GM12891 (cell line): ENCODE measurements at places on chromosomes 2 and 18.

GRCh38 chr2:223868005-223868404, 30.6 kb upstream of the AP1S3 start:
- no peak for DNase-seq

DNA sequence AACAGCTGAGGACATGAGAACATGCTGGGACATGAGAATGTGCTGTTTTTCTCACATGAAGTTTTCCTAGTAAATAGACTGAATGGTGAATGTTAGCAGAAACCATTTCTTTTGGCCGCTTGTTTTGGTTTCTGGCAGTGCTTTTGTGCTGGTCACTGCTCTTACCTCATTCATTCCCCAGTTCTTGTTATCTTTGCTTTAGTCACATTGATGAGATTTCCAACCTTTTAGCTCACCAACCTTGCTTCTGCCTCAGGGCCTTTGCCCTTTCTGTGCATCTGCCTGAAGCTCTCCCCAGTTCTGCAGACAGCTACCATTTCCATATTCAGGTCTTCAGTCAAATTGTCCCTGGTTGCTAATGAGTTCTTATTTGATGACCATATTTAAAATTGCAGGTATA, 91.6 kb downstream of the PTPRM start:
- no peak for DNase-seq

DNA sequence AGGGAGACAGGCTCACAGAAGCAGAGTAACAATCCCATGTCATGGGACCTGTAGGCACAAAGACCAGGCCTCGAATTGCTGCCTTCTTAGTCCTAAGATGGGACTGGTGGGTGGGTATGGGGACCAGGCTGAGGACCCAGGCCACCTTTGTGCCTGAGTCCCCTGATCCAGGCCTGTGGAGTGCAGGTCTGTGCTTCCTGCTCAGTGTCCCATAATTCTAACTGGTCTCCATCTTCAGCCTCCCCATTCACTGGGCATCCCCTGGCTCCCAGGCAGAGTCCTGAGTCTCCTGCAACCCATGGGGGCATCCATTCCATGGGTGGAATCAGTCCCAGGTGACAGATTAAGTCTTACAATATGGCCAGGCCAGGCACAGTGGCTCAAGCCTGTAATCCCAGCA, 83.9 kb downstream of the SMAD7 start:
- DNase-seq, result no peak

DNA sequence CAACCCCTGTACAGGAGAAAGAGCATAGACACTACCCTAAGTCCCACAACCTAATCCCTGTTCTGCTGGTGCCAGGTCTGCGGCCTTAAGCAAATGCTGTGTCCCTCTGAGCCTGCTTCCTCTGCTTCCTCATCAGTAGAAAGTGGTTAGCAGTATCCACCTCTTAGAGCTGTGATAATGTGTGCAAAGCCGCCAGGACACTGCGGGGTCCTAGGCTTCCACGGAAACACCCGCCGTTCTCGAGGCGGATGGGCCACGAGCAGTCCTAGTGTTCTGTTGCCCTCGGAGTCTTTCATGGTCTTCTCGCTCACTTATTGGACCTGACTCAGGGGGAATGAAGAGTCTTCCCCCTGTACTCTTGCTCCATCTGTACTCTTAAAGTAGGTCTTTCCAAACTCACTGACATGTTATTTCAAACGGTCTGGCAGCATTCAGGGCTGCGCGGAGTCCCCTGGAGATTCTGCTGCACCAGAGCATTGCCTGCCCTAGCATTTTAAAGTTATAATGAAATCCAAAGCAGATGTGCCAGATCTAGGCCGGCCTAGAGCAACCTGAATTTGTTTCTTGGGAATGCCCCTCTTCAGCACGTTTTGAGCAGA, 107.2 kb upstream of the ZNF236 start:
- DNase-seq, result no peak

DNA sequence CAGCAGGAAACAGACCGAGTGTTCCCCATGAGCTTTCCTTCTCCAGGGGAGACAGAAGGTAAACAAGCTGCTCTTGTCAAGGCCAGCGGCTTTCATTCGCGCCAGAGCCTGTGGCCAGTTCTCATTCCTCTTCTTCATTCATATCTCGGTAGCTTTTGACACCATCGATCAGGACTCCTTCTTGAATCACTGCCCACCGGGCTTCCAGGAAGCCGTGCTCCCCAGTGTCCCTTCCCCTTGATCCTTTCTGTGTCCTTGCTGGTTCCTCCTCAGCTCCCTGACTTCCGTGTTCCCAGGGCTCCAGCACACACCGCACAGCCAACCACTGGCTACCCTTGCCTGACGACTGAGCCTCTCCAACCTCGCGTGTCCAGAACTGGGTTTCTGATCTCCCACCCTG, 14.1 kb downstream of the SLC66A3 start:
- no peak for DNase-seq

- DNase-seq, result no peak
These were observed 162.3 kb downstream of the ACKR3 start for GRCh38 chr2:236731767-236732580.

DNA sequence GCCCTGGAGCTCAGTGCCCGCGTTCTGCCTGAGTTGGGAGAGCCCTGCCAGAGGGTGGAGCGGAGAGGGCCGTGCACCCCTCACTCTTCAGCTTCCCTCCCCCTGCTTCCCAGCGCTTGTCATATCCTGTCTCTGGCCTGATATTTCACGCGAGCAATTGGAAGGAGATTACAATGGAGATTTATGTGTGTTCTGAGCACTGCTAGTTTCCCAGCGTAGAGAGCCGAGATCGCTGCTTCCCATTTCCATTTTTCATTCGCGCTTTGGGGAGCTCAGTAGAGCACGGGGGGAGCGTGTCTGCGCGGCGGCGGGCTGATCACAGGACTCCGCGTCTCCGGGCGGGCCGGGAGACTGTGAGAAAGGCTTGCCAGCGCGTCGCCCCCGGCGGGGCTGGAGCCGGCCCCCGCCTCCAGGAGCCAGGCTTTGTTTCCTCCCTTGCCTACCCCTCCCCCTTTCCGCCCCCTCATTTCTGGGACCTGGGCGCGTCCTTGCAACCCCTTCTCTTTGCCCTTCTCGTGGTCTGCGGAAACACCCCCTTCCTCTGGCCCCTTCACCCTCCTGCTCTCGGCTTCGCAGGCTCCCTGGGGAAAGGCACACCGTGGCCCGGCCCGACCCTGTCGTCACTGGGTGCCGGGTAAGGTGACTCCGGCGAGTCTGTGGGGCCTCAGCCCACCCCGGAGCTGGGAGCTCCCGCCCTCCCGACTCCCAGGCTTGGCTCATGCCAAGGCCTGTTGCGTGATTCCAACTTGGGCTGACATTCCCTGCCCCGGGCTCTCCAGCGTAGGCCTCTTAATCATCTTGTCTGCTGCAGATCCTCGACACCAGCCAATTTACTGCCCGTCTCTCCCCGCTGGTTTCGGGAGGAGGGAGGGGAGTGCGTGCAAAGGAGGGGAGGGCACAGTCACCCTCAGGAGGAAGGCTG, 5.8 kb downstream of the DLX2 start:
- DNase-seq, result no peak

- DNase-seq, result no peak
These were observed 25.5 kb upstream of the IL37 start for GRCh38 chr2:112885506-112885902.

DNA sequence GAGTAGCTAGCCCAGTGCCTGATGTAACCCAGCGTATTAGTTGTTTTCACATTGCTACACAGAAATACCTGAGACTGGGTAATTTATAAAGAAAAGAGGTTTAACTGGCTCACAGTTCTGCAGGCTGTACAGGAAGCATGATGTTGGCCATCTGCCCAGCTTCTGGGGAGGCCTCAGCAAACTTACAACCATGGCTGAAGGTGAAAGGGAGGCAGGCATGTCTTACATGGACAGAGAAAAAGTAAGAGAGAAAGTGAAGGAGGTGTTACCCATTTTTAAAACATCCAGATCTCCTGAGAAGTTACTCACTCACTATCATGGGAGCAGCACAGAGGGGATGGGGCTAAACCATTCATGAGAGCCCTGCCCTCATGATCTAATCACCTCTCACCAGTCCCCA, 6.1 kb upstream of the CYRIA start:
- DNase-seq, result no peak

GRCh38 chr18:11989174-11989573, 7.9 kb downstream of the IMPA2 start:
- no peak for DNase-seq

GRCh38 chr2:8169443-8169842, 512.4 kb upstream of the ID2 start:
- no peak for DNase-seq

GRCh38 chr18:75322206-75322605, 105.3 kb downstream of the SMIM21 start:
- no peak for DNase-seq

- DNase-seq, result no peak
These were observed 811.8 kb upstream of the ACVR2A start for GRCh38 chr2:147033044-147033443.

DNA sequence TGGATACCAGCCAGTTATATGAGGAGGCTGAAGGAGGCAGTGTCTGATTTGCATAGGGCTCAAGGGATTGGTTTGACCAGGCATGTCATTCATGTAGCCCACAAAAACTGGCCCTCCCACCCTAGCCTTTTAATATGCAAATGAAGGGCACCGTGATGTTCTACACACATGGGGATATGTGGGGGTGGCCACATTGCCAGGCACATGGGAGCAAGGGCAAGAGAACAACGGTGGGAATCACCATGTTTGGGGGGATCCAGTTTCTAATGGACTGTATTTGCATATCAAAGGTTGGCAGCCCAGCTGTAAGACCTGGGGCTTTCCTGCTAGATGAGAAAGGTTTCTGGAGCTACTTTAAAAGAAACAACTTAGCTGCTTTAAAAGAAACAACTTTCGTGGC, 65.1 kb upstream of the SLC25A52 start:
- no peak for DNase-seq

- no peak for DNase-seq
These were observed 86.7 kb upstream of the UBE2E3 start for GRCh38 chr2:180893752-180894151.

DNA sequence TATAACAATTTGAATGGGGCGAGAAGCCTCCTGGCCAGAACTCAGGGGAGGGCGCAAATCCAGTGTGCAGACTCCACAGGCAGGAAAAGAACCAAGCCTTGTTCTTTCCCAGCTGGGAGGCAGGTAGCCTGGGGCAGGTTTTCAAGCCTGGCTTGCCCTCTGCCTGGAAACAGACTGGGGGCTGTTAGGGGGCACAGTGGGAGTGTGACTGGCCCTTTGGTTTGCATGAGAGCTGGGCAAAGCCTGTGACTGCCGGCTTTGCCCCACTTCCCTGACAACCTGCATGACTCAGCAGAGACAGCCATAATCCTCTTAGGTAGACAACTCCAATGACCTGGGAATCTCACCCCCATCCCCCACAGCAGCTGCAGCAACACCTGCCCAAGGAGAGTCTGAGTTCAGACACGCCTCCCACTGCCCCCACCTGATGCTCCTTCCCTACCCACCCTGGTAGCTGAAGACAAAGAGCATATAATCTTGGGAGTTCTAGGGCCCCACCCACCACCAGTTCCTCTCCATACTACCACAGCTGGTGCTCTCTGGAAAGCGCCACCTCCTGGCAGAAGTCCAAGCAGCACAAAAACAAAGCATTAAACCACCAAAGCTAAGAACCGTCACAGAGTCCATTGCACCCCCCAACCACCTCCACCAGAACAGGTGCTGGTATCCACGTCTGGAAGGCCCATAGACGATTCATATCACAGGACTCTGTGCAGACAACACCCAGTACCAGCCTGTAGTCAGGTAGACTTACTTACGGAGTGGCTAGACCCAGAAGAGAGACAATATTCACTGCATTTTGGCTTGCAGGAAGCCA, 402.5 kb downstream of the STK39 start:
- no peak for DNase-seq

DNA sequence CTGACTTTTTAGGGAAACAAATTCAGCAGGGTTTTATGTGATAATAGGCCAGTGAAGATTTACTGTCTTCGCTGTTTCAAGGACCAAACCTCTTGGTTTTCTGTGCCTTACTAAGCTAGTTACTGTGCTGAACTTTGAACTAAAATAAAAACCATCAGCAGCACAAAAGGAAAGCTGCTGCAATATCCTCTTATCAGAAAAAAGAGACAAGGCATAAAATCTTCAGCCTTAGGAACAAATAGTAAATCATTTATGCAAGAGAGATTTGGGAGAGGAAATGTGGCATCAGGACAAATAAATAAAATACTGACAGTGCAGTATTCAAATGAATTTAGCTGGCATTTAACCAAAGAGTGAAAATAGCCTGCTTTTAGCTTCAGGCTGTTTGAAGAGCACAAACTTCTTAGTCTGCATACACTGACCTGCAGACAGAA, 64.1 kb upstream of the EHBP1 start:
- no peak for DNase-seq

DNA sequence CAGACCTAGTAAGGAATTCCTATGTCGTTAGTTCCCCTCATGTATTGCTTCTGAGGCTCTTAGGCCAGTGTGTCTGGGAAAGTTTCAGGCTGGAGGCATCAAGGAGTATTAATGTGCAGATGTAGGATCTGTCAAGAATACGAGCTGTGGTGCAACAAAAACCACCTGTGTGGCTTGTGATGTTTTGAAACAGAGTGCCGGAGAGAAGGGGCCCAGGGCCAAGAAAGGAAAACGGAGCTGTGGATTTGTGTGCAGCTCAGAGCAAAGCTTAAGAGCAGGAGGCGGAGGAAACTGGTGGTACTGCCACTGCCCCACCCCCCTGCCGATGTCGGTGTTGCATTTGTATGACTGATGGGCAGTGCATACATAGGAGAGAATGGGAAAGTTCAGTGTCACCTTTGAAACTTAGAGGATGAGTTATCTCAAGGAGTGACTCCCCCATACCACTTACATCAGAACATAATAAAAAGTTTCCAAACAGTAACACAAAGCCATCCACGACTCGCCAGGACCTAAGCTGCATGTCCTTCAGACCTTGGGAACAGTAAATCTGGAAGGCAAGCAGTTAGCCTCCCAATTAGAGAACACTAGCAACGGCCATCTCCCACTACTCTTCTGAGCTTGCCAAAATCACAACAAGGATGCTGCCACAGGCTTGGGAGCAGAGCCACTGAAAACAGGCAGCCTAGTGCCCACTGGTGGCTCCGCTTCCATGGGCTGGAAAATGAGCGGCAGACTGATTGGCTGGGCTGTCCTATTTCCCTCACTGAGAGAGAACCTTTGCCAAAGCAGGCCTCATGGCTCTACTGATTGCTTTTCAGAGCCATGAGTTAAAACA, 152.7 kb upstream of the NT5C1B start:
- no peak for DNase-seq

- DNase-seq, result no peak
These were observed 262.1 kb downstream of the EPHA4 start for GRCh38 chr2:221309892-221310583.

- no peak for DNase-seq
These were observed 12.7 kb upstream of the GPC1 start for GRCh38 chr2:240422658-240423329.

- no peak for DNase-seq
These were observed 51.9 kb downstream of the EFEMP1 start for GRCh38 chr2:55871637-55872036.

- no peak for DNase-seq
These were observed 30.2 kb upstream of the RIOK3 start for GRCh38 chr18:23422751-23423418.

- DNase-seq, result no peak
These were observed 40.7 kb downstream of the MC4R start for GRCh38 chr18:60331890-60332289.

- no peak for DNase-seq
These were observed 212.3 kb downstream of the MGAT5 start for GRCh38 chr2:134466141-134466540.
